A549 treated with DMSO at 1 μM for 4 hours (cell line): ENCODE measurements at places on chromosomes 6 and 20. TPM values are rescaled to one million over a fixed set of nuclear protein-coding genes. Genes with fewer than 3 reads are reported as not detected.

The SCRT2 gene
- total RNA-seq, result not detected in 5 replicates

The RSPH3 gene
- 3.7 to 5.4 TPM (median 4.7 TPM) in 5 replicates for total RNA-seq

The GABRR1 gene
- total RNA-seq, result not detected in 5 replicates

The GTSF1L gene
- not detected in 5 replicates for total RNA-seq

The ZBTB12 gene
- 3.5 to 5.5 TPM (median 4.8 TPM) in 5 replicates for total RNA-seq

The SERPINB6 gene
- 133 to 147 TPM (median 141 TPM) in 5 replicates for total RNA-seq

The IL17F gene
- total RNA-seq, result not detected in 5 replicates

The IRAK1BP1 gene
- total RNA-seq, result 0.52 to 1.1 TPM (median 0.74 TPM) in 5 replicates

The NANP gene
- 8.1 to 10.3 TPM (median 9.3 TPM) in 5 replicates for total RNA-seq

The CST1 gene
- 0.35 to 1.9 TPM (median 0.94 TPM) in 5 replicates for total RNA-seq

The HEY2 gene
- 0.06 to 0.09 TPM (median 0.08 TPM) in 5 replicates for total RNA-seq

The ANGPT4 gene
- total RNA-seq, result 0.02 to 0.03 TPM (median 0.02 TPM) in 3 of 5 replicates, not detected in the others

The HLA-DQB1 gene
- not detected in 5 replicates for total RNA-seq

The PXMP4 gene
- 3.8 to 8.1 TPM (median 5.9 TPM) in 5 replicates for total RNA-seq

The CALHM5 gene
- total RNA-seq, result 0.05 to 0.10 TPM (median 0.06 TPM) in 5 replicates

The MYT1 gene
- 0.09 to 0.38 TPM (median 0.13 TPM) in 5 replicates for total RNA-seq

The RGL2 gene
- 13.2 to 15.1 TPM (median 13.8 TPM) in 5 replicates for total RNA-seq

The STK4 gene
- 14.2 to 17.6 TPM (median 15.4 TPM) in 5 replicates for total RNA-seq

The LCA5 gene
- total RNA-seq, result 0.59 to 1.3 TPM (median 1.0 TPM) in 5 replicates

The SLC17A2 gene
- not detected in 5 replicates for total RNA-seq

The DEFB127 gene
- total RNA-seq, result not detected in 5 replicates

The VGLL2 gene
- not detected in 5 replicates for total RNA-seq

The RSPH9 gene
- 0.17 to 0.26 TPM (median 0.20 TPM) in 5 replicates for total RNA-seq

The GFRAL gene
- total RNA-seq, result not detected in 5 replicates

The TP53TG5 gene
- total RNA-seq, result not detected in 5 replicates

The VWA7 gene
- total RNA-seq, result 1.4 to 2.0 TPM (median 1.8 TPM) in 5 replicates

The CPNE5 gene
- 0.06 to 0.15 TPM (median 0.11 TPM) in 5 replicates for total RNA-seq

The SLC32A1 gene
- total RNA-seq, result not detected in 5 replicates

The ELOVL5 gene
- 66.4 to 80.8 TPM (median 74.7 TPM) in 5 replicates for total RNA-seq

The ULBP3 gene
- total RNA-seq, result 3.7 to 5.0 TPM (median 4.0 TPM) in 5 replicates

The HRH3 gene
- total RNA-seq, result not detected in 5 replicates

The LY6G6F gene
- total RNA-seq, result not detected in 5 replicates

The MOG gene
- total RNA-seq, result not detected in 5 replicates

The SLC35D3 gene
- total RNA-seq, result 0.03 to 0.10 TPM (median 0.05 TPM) in 5 replicates

The ENPP3 gene
- not detected in 5 replicates for total RNA-seq

The GNAS-AS1 gene
- total RNA-seq, result not detected in 5 replicates

The EYA4 gene
- total RNA-seq, result 9.3 to 13.7 TPM (median 12.8 TPM) in 5 replicates

The SNX3 gene
- 72.8 to 118 TPM (median 114 TPM) in 5 replicates for total RNA-seq

The ARMH2 gene
- total RNA-seq, result not detected in 5 replicates

The SLC25A27 gene
- 0.36 to 1.0 TPM (median 0.87 TPM) in 5 replicates for total RNA-seq

The GLP1R gene
- not detected in 5 replicates for total RNA-seq

The ERGIC3 gene
- total RNA-seq, result 231 to 244 TPM (median 237 TPM) in 5 replicates

The VIP gene
- total RNA-seq, result not detected in 5 replicates

The SLPI gene
- 9.1 to 13.4 TPM (median 11.7 TPM) in 5 replicates for total RNA-seq

The PRSS16 gene
- 2.5 to 4.0 TPM (median 3.3 TPM) in 5 replicates for total RNA-seq

The MTHFD1L gene
- 38.4 to 45.8 TPM (median 41.6 TPM) in 5 replicates for total RNA-seq

The HDGFL1 gene
- total RNA-seq, result not detected in 5 replicates

The LY6G6C gene
- total RNA-seq, result 0.12 to 0.20 TPM in 2 of 5 replicates, not detected in the others

The TNFRSF6B gene
- 0.81 to 1.1 TPM (median 1.0 TPM) in 4 of 5 replicates, not detected in the other for total RNA-seq

The CTCFL gene
- total RNA-seq, result not detected in 5 replicates

The NHSL1 gene
- total RNA-seq, result 3.6 to 4.2 TPM (median 3.9 TPM) in 5 replicates
